ENCODE measurements at places on chromosomes 16 and 17.

DNA sequence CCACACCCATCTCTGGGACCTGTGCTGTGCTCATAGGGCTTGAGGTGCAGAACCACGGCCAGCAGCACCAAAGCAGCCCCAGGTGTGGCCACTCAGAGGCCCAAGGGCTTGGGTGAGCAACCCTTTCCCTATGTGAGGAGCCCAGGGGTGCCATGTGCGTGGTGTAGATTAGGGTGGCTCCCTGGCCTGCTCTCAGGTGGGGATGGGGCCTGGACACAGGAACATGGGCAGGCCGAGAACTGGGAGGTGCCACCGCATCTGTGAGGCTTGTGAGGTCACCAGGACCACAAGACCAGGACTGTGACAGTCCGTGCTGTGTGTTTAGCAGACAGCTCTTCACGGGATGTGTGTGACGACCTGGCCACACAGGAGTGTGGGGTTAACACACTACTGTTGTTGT, 103.5 kb upstream of the ZNF750 start:
- no peak for DNase-seq

DNA sequence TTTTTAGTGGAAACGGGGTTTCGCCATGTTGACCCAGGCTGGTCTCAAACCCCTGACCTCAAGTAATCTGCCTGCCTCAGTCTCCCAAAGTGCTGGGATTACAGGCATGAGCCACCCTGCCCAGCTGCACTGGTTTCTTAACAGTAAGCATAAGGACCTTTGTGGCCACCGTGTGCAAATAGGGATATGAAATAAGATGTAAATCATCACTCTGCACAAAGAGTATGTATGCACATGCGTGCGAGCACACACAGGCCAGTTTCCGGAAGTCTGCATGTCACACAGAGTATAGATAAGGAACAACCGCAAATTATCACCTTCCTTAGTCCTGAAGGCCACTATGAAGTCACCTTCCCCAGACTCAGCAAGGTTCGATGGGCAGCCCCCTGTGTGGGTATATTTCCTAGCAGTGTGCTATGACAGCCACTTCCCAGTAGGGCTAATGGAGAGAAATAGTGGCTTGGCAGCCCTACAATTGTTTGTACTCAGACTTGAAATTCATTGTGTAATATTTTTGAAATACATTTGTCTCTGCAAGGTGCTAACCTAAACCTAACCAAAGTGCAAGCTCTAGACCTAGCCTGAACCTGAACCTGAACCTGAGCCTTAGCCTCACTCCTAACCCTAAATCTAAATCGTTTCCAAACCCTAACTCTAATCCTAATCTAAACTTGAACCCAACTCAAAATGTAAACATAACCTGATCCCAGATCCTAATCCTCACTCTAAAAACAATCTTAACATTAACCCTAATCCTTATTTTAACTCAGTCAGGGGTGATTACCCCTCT, 48.4 kb upstream of the SKAP1 start:
- no peak for DNase-seq

DNA sequence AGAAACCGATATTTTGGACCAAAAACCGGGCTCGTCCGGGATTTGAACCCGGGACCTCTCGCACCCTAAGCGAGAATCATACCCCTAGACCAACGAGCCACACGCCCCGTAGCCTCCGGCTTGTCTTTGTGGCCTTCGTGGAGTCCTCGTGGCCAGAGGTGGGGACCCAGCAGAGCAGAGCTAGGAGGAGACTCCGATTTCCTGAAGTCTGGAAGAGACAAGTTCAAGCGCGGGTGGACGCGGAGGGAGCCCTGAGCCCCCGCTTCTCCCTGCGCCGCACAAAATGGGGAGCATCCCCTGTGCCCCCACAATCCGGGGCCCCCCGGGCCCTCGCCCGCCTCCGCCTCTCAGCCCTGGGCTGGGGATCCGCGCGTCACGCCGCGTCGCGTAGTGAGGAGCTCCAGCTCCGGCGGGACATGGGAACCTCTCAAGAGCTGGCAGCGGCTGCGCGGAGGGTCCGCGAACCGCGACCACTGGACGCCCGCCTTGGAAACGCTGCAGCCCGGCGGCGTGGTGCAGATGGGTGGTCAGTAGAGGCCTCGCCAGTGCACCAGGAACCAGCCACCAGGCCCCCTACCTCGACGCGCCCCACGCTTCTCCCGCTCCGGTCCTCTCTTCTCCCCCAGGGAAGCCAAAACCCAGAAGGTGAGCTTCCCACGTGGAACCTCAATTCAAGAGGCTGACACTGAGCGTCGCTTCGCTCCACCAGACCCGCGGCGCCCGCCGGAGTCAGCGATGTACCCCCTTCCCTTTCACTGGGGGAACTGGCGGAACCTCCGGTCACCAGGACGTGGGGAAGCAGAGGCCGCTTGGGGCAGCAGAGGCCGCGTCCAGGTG, 5.2 kb upstream of the OR1F1 start:
- DNase-seq = peak; percentile 59

GRCh38 chr16:3729161-3730112, 12.1 kb upstream of the TRAP1 start:
- DNase-seq = no peak

Data from DMS 273 treated with DMSO at 0.1 percent for 48 hours (cell line).